ENCODE measurements at places on chromosomes 2 and 18.

- no peak for DNase-seq
These were observed 5.8 kb upstream of the SEMA4C start for GRCh38 chr2:96875498-96876268.

DNA sequence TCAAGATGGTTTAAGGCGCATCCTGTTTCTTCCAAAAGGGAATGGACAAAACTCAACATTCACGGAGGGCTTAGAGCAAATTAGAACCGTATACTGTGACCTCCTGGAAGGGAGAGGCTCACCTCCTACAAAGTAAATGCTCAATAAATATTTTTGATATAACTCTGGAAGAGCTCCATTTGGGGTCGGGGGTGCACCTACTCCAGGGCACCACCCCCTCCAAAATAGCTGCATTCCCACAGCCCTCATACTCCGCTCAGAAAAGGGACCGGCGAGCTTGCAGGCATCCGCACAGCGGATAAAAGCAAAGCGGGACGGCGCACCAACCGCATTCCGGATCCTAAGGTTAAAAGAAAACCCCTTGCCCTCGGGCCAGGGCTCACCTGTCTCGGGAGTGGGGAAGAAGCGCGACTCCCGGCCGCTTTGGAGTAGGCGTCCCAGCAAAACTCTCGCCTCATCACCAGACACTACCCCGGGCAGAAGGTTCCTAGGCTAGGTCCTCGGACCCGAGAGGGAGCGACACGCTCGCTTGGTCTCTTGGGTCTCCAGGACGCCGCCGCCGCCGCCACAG, 378 bp downstream of the WDPCP start:
- no peak for DNase-seq

- no peak for DNase-seq
These were observed 50.0 kb downstream of the PUM2 start for GRCh38 chr2:20300656-20301055.

DNA sequence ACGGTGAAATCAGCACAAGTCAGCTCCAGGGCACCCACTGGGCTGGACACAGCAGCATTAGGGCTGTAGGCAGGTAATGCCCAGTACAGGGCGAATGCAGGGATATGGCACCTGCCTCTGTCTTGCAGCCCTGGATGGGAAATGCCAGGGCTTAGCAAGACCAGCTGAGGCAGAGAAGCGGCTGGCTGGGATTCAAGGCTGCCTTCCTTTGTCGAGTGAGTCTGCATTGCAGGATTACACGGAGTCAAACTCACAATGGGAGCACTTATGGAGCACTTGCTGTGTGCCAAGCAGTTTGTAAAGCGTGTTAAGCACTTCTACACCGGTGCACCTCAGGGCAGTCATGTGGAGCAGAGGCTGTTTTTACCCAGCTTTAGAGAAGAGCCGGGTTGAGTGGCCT, 87.3 kb upstream of the HDAC4 start:
- no peak for DNase-seq

GRCh38 chr2:11936761-11937160, 190.3 kb downstream of the LPIN1 start:
- no peak for DNase-seq

DNA sequence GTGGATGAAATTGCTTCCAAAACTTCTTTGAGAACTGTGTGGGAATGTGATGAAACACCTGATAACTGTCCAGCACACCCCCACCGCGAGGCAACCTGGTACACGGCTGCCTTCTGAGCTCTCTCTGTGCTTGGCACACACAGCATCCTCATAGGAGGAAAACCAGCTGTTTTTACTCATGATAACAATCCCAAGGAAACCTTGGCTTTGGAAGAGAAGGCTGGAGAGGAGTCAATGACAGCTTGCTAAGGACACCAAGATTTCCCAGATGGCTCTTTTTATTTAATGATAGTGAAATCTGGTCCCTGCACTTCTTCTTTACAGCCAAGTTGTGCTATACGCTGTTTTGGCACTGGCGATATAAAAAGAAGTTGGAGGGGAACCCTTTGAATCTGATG, 232.5 kb upstream of the FN1 start:
- no peak for DNase-seq
